Muscle of leg (tissue), 16 donors: ENCODE measurements at places on chromosomes 2 and 18.
A peak's percentile ranks its signal among the peaks of the same experiment; 100 is the strongest.

DNA sequence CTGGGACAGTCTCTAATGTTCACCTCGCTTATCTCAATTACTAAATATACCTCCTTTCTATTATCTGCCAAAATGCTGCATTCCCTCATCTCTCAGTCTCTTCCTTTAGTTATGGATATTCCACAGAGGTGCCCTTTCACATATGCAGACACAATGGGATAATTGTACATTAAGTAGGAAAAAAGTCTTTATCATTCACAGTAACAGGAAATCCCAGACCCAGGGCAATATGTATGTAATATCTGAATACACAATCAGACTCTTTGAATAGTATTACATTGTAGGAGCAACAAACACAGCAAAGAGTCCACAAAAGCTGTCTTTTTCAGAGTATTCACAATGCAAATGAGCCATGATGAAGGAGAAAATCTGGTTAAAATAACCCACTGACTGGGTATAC lies 1399.0 kb upstream of the ZEB2 start:
- H3K36me3 ChIP-seq = no peaks in the 10 kb centered on the region
- no peak for DNase-seq
- no peak overlapping the region for H3K27ac ChIP-seq
- H3K4me3 ChIP-seq = no peak overlapping the region

- H3K36me3 ChIP-seq = peaks cover 67% of the 10 kb centered on the region
- no peak overlapping the region for H3K27ac ChIP-seq
- no peak for DNase-seq
- no peaks in the 10 kb centered on the region for H3K27me3 ChIP-seq
These were observed 14.1 kb downstream of the SP110 start for GRCh38 chr2:230205721-230206120.

- DNase-seq = peak; percentile 74
- no peaks in the 10 kb centered on the region for H3K27me3 ChIP-seq
- H3K4me1 ChIP-seq = peaks cover 35% of the 10 kb centered on the region
- H3K4me3 ChIP-seq = no peak overlapping the region
These were observed 68.2 kb downstream of the ZNF521 start for GRCh38 chr18:25283781-25284180.

GRCh38 chr2:239012228-239012627 lies 164.3 kb downstream of the TWIST2 start:
- no peak overlapping the region for H3K4me3 ChIP-seq
- DNase-seq = no peak
- no peak overlapping the region for H3K27ac ChIP-seq
- H3K36me3 ChIP-seq = no peaks in the 10 kb centered on the region
- H3K4me1 ChIP-seq = peaks cover 18% of the 10 kb centered on the region

DNA sequence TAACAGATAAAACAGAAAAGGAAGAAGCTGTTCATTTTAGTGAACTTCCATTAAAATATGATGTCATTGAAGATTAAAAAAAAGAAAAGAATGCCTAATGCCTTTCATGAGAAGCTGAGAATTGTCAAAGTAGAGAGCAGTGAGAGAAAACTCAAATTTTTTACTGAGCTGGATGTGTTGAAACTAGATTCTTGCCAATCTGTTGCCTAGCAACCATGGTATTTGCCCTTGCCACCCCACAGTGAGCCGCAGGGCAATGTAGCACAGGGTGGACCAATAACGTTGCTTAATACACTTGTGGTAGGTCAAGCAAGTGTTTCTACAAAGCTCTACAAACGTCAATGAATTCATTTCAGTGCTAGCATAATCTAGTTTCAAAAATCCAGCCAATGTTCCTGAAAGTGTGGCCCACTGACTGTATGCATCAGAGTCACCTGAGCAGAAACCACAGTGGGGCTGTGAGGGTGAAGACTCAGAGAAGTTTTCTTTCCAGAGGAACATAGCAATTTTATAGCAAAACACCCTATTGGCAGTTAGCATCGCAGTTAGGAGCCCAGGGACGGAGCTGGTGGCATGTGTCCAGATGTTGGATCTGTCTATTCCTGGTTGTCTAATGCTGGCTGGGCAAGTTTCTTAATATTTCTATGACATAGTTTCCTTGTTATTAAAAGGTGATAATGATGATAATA lies 132.2 kb downstream of the DOCK10 start:
- no peaks in the 10 kb centered on the region for H3K27me3 ChIP-seq
- peaks cover 5% of the 10 kb centered on the region for H3K4me1 ChIP-seq
- no peaks in the 10 kb centered on the region for H3K36me3 ChIP-seq
- no peak overlapping the region for H3K4me3 ChIP-seq
- H3K27ac ChIP-seq = peak overlapping the region; percentile 47
- DNase-seq = peak; percentile 82

- peaks cover 4% of the 10 kb centered on the region for H3K4me1 ChIP-seq
- H3K27me3 ChIP-seq = no peaks in the 10 kb centered on the region
- H3K36me3 ChIP-seq = no peaks in the 10 kb centered on the region
- no peak overlapping the region for H3K27ac ChIP-seq
- H3K4me3 ChIP-seq = no peak overlapping the region
These were observed 319.8 kb downstream of the RND3 start for GRCh38 chr2:150167711-150168110.
